ENCODE measurements at places on chromosomes 6 and 20. TPM values are rescaled to one million over a fixed set of nuclear protein-coding genes. Genes with fewer than 3 reads are reported as not detected.

The HIVEP2 gene
- 48.4 TPM for total RNA-seq

The SYCP2 gene
- 4.6 TPM for total RNA-seq

The TFAP2D gene
- not detected for total RNA-seq

The GRM1 gene
- total RNA-seq: not detected

The ZSCAN23 gene
- total RNA-seq: 0.78 TPM

The ADGRF1 gene
- total RNA-seq: not detected

The ASIP gene
- not detected for total RNA-seq

The PPP1R16B gene
- 91.1 TPM for total RNA-seq

The CDC5L gene
- 18.9 TPM for total RNA-seq

The PRL gene
- not detected for total RNA-seq

The TSPO2 gene
- total RNA-seq: not detected

The MOCS3 gene
- total RNA-seq: 3.0 TPM

The MUC21 gene
- total RNA-seq: not detected

The KIF6 gene
- not detected for total RNA-seq

The BCAS4 gene
- total RNA-seq: 19.0 TPM

The FOXA2 gene
- total RNA-seq: not detected

The SLC26A8 gene
- total RNA-seq: not detected

The TCF19 gene
- total RNA-seq: 4.1 TPM

The VWA7 gene
- 1.7 TPM for total RNA-seq

The KCNB1 gene
- total RNA-seq: 0.08 TPM

The LAMA4 gene
- not detected for total RNA-seq

The DNMT3B gene
- 0.33 TPM for total RNA-seq

The LHFPL5 gene
- total RNA-seq: not detected

The C20orf141 gene
- not detected for total RNA-seq

The NHLRC1 gene
- total RNA-seq: not detected

The CLPSL1 gene
- not detected for total RNA-seq

The POM121L2 gene
- not detected for total RNA-seq

The CDH4 gene
- total RNA-seq: 0.11 TPM

The KCNQ2 gene
- not detected for total RNA-seq

The CLPSL2 gene
- not detected for total RNA-seq

The NOX3 gene
- total RNA-seq: not detected

The KHDC1L gene
- total RNA-seq: not detected

The BCAS1 gene
- 0.27 TPM for total RNA-seq

The LRRN4 gene
- 0.17 TPM for total RNA-seq

The SPTLC3 gene
- total RNA-seq: 0.38 TPM

The CFB gene
- 2.2 TPM for total RNA-seq

The BTN1A1 gene
- not detected for total RNA-seq

The HMGCLL1 gene
- total RNA-seq: not detected

The BPIFA3 gene
- total RNA-seq: not detected

The TFAP2B gene
- total RNA-seq: not detected

The RBM24 gene
- total RNA-seq: 0.39 TPM
